ENCODE measurements at places on chromosomes 5 and 9.

GRCh38 chr5:37133939-37134338, 115.2 kb downstream of the CPLANE1 start:
- no peak for DNase-seq

DNA sequence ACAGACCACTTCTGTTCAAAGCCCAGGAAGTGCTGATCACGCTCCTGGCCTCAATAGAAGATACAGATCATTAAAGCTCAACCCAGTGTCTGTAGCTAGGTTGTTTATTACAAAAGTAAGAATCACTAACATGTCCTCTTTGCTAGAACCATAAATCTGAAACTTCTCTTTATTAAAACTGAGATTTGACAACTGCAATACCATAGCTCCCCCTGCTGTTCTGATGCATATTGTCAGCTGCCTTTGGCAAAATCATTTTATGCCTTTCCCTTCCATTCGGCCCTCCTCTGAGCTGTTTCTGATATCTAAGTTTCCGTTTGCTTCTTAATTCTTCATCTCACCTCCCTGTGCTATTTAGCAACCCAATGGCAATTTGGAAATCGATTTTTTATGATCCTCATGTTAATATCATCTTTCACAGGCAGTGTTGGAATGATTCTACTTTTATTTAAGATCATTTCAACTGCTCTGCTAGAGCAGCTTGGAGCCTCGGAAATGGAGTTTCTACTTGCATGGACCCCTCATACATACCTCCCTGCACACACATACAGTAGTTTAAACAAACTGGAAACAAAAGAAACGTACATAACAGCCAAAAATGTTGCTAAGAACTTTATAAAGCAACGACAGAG, 998.8 kb downstream of the MAT2B start:
- DNase-seq, result peak; percentile 4

GRCh38 chr5:151904909-151905308, 19.7 kb downstream of the GLRA1 start:
- no peak for DNase-seq

DNA sequence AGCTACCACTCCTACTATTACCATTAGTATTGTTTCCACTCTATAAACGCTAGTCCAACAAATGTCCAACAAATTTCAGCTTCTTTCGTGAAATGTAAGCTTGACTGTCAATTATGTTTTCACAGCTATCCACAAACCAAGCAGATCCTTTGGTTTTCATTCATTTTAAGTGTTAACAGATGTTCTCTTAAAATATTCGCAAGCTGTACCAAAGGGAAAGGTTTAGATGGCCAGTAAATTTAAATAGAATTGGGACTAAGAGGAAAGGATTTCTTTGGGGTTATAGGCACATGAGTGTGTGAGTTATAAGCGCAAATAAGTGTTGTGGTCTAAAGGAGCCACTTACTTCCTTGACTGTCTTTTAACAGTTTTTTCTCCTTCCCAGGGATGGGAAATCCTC, 136.8 kb upstream of the ADRA1B start:
- DNase-seq, result no peak

GRCh38 chr5:28301712-28302111, 1263.3 kb upstream of the CDH9 start:
- DNase-seq, result no peak

GRCh38 chr5:173290477-173291131, 37.6 kb downstream of the STC2 start:
- no peak for DNase-seq

GRCh38 chr9:90162326-90162725, 480.3 kb downstream of the DIRAS2 start:
- DNase-seq, result no peak

GRCh38 chr5:134142806-134143205, 28.3 kb downstream of the TCF7 start:
- DNase-seq, result no peak

GRCh38 chr9:109074236-109074889, 45.4 kb downstream of the TMEM245 start:
- DNase-seq, result no peak

DNA sequence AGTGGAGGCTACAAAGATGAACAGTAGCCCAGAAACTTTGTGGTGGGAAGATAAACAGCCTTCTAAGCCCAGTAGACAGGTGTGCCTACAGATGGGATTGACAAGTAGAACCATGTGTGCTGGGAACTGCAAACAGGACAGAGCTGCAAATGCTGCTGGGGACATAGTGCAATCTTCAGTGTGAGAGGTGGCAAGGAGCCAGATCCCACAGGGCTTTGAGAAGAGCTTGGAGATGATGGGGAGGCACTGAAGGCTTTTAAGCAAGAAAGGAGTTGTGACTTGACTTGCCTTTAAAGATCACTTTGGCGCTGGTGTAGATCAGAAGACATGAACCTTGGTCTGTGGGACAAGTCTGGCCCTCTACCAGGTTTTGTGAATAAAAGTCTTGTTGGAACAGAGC, 675.2 kb downstream of the ACTL7B start:
- DNase-seq, result no peak

Measured in NCI-H526 (cell line).